Caudate nucleus (tissue), 63 donors: ENCODE measurements at places on chromosomes 2 and 18.

GRCh38 chr2:9695941-9696340 is 65.1 kb upstream of the YWHAQ start:
- no peak for DNase-seq

DNA sequence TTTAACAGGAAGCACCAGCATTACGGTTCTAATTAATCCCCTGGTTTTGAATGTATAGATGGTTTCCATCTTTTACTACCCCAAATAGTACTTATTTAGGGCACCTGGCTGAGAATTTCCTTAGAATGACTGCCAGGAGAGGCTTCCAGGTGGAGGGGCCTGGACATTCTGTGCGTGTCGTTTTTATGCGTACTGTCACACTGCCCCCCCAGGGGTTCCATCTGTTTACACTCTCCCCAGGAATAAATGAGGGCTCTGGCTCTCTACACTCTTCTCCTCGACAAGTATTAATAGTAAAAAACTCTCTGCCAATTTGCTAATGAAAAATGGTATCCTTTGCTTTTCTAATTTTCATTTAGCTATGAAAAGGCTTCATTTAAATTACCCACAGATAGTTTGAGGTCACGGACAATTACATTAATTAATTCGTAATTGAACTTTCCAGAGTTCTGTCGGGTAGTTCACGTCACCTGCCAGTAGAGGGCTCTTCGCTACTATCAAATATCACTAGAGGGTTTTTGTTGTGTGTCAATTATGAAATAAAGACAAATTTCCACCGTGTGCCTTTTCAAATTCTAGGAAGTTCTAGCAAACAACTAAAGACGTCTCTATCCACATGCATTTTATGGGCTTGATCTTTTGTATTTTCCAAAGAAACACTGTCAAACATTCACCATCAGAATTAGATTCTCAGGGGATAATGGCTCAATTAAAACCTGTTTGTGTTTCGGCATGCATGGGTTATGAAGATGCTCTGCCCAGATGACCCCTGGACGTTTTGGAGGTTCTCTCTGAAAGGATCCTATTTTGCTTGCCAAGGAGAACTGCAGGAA is 88.8 kb upstream of the ASB18 start:
- no peak for DNase-seq

- DNase-seq, result no peak
Measured at GRCh38 chr2:189165656-189166380, 13.7 kb downstream of the COL5A2 start.

DNA sequence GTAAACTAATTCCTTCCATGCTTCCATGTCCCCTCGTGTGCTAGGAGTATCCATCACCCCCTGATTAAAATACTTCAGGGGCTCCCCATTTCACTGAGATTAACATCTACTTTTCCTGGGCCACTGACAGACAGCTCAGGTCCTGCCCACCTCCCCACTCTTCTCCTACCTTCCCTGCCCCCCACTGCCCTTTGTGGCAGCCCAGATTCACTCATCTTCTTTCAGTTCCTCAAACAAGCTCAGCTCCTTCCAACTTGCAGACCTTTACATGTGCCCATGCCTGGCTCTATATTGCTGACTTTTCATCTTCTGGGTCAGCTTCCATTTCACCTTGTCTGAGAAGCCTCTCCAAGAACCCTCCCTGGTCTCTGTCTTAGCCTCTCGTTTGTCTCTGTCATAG is 12.0 kb downstream of the RUFY4 start:
- no peak for DNase-seq

DNA sequence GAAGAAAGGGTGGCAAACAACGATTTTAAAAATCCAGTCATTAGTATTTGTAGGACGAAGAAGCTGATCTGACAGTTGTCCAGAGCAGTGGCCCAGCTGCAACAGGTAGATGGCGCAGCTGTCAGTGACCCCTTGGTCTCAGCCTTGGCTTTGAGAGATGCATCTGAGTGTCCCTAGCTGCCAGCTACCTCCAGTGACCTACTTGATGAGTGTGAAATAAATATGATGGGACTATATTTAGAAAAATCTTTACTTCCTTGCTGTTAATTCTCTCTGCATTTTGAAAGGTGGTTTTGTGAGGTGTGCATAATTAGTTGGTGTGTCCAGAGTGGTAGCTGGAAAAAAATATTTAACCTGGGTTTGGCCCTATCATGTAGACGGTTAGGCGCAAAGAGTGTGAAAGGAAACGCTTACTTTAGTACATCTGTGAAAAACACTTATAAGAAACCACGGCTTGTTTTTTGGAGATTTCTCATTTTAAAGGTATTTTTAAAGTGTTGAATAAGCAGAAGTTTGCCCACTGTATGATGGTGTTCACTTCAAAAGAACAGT is 963 bp downstream of the INPP1 start:
- DNase-seq, result no peak

GRCh38 chr2:25587361-25587760 is 86.0 kb downstream of the DTNB start:
- no peak for DNase-seq

DNA sequence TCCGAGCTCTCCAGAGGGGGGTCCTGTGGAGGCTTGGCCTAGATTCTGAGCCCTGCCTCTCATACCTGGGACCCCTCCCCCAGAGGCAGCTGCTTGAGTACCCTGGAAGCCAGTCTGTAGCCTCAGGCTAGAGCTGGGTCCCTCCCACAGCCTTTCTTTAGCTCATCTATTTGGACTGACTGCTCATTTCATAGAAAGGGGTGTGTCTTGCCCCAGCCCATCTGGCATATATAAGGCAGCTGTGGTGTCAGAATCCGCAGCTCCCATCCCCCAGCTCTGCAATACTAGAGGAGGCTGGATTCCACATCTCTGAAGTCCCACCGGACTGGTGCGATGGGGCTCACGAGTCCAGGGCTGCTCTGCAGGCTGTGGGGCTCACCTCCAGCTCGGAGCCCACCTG is 26.1 kb downstream of the MPHOSPH10 start:
- DNase-seq, result no peak

- DNase-seq, result no peak
Measured at GRCh38 chr2:129678751-129679150, 300.7 kb upstream of the RAB6C start.

DNA sequence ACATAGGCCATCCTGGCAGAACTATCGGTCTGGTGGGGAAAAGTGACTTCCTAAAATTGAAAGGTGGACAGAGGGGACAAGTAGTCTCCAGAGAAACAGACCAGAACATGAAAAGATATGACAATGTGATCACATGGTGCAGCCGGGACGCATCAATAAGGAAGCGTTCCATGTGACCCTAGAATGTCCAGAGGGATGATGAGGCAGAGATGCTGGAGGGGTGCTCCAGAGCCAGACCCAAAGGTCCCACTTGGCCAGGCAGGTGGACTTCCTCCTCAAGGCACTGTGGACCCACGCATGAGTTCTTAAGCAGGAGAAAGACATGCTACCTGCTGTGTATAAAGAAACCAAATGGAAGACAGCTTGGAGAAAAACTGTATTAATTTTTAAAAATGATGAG is 50.2 kb downstream of the CDH2 start:
- DNase-seq, result no peak

DNA sequence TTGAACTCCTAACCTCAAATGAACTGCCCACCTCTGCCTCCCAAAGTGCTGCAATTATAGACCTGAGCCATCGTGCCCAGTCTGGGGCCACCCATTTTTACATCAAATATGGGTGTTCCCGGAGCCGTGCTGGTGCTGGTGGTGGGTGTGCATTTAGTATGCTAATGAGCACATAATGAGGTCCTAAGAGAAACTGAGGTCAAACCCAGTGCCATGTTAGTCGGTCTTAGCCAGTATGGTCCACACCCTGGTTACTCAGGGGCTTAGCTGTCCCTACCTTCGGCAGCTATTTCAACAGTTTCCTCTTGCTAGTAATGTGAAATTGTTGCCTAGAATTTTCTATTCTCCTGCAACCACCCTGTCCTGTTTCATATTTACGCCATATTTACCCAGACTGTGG is 38.4 kb upstream of the FZD5 start:
- DNase-seq, result no peak

DNA sequence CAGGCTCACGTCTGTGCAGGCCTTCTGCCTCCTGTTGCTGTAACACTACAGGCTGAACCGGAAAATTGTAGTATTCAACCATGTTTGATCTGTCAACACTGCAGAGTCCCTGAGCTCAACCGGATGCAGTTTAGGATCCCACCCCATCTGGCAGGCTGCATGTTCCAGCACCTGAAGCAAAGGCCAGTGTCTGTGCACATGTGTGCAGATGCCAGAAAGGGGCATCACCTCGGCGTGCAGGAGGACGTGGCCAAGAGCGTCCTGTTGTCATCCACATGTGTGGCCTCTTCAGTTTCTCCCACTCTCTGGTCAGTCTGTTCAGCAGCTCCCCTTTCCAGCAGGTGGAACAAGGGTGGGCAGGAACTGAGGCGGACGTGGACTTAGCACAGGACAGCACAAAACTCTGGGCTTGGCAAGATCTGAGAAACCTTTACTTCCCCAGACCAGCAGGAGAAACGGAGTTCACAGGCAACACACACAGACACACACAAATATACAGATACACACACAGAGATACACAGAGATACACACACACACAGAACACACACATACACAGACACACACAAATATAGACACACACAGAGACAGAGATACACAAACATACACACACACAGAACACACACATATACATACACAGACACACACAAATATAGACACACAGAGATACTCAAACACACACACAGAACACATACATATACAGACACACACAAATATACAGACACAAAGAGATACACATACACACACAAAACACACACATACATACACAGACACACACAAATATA is 111.3 kb downstream of the NDUFA10 start:
- DNase-seq, result no peak

GRCh38 chr2:7925506-7925905 is 756.4 kb upstream of the ID2 start:
- no peak for DNase-seq

DNA sequence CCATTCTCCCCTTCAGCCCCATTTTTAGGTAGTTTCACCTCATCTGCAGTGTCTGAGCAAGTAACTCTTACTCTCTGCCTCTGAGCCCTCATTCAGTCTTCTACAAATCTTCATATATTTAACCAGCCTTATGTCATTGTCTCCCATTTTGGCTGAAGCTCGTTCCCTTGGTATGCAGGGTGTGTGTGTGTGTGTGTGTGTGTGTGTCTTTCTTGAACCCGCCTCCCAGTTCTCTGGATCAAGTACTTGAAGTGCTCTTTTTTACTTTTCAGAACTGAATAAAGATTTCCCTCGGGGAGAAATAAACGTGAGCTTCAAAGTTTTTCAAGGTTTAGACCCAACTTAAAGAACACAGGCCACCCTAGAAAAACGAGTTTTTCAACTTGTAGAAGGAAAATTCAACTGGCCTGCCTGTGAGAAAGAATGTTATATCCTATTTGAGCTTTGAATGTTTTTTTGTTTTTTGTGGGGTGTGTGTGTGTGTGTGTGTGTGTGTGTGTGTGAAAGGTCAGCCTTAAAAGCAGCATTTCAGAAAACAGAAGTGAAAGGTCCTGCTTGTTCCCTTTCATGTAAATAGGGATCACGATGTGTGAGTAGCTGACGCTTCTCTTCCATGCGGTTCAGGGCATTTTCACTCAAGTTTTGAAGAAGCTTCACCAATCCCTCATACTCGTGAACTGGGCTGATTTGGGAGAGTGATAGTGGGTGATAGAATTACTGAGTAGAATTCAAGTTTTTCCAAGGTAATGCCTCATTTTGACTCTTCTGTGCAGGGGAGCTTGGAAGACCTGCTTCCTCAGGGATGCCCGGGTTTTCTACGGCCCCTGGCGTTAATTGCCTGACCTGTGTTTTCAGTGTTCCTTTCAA is 50.6 kb upstream of the EML6 start:
- no peak for DNase-seq

DNA sequence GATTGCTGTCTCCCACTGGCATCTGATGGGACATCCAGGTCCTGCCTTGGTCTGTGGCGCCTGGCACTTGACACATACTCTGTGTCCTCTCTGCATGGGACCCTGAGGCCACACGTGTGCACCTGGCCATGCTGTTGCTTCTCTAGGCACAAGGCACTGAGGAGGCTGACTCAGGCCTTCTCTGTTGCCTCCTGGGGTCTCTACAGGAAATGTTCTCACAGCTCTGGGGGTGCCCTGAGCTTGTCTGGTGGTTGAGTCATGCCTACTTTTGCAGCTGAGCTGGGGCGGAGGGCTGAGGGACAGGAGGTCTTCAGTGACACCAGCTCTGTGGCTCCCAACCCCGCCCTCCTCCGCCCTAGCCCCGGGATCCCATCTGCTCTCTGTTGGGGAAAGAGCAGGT is 207.0 kb upstream of the HS6ST1 start:
- DNase-seq, result no peak

DNA sequence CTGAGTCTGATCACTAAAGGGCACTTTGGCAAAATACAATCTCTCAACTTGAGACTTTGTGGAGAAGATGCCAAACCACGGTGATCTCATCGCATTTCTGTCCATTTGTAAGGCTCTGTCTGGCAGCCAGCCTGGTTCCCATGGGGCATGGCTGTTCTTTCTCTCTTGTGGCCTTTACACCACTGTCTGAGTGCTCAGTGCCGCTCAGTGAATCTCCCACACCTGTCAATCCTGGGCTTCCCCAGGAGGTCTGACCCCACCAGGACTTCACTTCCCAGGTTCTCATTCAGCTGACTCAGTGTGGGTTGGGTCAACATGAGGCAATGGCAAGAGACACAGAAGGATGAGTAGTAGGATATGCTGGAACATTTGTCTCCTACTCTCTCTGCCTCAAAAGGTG is 96.8 kb upstream of the TRIB2 start:
- DNase-seq, result no peak

GRCh38 chr2:55109219-55109891 is 59.1 kb upstream of the RTN4 start:
- DNase-seq, result no peak

- DNase-seq, result no peak
Measured at GRCh38 chr2:146228466-146229058, 1616.3 kb upstream of the ACVR2A start.

- no peak for DNase-seq
Measured at GRCh38 chr2:77018219-77018618, 504.0 kb downstream of the LRRTM4 start.

GRCh38 chr2:101609433-101609832 is 88.1 kb upstream of the MAP4K4 start:
- DNase-seq, result no peak

GRCh38 chr2:96315400-96316071 is 9.6 kb upstream of the ITPRIPL1 start:
- DNase-seq, result no peak

DNA sequence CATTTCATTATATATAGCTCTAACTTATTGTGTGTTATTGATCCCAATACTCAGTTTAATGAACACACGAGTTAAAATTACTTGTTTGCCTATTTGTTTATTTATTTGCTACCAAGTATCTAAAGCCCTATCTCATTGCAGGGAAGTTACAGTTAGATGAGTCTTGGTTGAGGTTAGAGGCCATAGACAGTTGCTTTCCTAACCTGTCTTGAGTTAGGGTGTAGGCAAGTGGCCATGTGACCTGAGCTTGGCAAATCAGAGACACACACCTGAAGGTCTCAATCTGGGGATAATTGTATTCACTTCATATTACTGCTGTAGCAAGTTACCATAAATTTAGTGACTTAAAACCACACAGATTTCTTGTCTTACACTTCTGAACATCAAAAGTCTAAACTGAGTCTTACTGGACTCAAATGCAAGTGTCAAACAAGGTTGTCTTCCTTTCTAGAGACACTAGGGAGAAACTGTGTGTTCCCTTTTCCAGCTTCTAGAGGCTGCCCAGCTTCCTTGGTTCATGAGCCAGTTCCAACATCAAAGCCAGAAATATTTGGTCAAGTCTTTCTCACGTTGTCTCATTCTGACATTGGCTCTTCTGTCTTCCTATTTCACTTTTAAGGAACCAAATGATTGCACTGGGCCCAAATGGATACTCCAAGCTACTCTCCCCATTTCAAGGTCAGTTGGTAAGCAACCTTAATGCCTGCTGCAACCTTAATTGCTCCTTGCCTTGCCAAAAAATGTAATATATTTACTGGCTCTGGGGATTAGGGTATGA is 39.7 kb downstream of the COL3A1 start:
- no peak for DNase-seq
